ENCODE measurements at places on chromosomes 1 and 21.

DNA sequence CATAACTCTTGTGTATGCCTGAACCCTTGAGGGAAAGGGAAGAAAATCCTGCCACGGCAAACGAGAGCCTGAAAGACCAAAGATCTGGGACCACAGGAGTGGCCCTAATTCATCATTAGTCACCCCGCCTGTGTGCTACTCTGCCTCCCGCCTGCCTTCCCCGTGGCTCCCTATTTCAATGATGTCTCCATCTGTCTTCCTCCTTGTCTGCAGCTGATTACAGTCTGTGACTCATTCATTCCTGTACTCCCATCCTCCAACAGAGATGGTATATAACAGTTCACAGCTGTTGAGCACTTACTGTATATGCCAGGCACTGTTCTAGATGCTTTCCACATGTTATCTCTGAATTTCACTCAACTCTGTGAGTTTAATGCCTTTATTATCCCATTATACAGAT, 96.6 kb downstream of the SEC16B start:
- no peak for DNase-seq

- no peak for DNase-seq
Measured at GRCh38 chr1:33763406-33763805, 100.5 kb upstream of the HMGB4 start.

DNA sequence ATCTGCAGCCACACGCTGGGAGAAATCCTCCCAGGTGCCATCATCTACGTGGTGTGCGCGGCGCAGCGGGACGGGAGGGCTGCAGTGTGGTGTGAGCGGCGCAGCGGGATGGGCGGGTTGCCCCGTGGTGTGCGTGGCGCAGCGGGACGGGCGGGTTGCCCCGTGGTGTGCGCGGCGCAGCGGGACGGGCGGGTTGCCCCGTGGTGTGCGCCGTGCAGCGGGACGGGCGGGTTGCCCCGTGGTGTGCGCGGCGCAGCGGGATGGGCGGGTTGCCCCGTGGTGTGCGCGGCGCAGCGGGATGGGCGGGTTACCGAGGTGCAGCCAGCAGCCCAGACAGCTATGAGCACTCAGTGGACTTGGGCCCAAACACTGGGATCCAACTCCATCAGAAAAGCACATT, 4.7 kb downstream of the WRAP73 start:
- DNase-seq = no peak

- DNase-seq = no peak
Measured at GRCh38 chr1:245488346-245489129, 333.8 kb downstream of the KIF26B start.

DNA sequence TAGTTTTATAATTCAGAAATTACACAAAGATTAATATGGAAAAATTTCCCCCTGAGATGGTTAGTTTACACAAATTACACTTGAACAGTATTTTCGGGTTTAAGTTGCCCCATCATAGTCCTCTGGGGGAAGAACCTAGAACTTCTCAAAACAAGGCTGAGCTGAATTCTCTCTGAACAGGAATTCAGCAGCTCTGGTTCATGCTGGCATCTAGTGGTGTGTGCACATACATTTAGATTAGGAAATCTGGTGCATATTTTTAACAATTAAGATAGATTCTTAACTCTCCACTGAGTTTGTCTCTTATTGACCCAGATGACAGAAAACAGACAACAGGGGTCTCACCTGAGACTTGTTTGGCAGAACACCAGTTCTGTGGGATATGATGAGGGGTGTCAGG, 410.7 kb downstream of the DSCAM start:
- DNase-seq = no peak

- peak; percentile 59 for DNase-seq
Measured at GRCh38 chr1:20521960-20522861, 14.3 kb upstream of the MUL1 start.

GRCh38 chr21:33021150-33021549, 4.6 kb upstream of the OLIG2 start:
- no peak for DNase-seq

DNA sequence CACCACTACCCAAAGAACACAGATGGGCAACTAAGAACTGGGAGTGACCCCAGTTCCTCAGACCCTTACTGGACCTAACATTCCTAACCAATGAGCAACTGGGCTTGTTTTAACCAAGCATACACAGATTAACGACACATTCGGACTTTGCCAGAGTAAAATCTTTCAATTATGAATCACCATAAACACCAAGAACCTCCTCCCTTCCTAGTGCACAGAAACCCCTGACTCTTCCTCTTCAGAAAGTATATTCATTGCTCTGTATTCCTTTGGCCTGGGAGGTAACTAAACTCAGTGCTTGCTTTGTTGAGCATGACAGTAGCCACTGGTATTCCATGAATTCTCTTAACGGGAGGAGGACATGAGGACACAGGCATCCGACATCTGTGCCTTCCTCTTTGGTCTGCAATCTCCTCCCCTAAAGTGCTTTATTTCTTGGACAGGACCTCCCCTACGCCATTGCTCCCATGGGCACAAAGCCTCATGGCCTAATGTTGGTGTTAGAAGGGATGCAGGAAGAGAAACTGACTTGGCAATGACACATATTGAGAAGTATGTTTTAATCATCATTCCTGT, 42.7 kb downstream of the SEC16B start:
- DNase-seq = no peak

- peak; percentile 7 for DNase-seq
Measured at GRCh38 chr21:43611598-43612369, 47.5 kb downstream of the HSF2BP start.

DNA sequence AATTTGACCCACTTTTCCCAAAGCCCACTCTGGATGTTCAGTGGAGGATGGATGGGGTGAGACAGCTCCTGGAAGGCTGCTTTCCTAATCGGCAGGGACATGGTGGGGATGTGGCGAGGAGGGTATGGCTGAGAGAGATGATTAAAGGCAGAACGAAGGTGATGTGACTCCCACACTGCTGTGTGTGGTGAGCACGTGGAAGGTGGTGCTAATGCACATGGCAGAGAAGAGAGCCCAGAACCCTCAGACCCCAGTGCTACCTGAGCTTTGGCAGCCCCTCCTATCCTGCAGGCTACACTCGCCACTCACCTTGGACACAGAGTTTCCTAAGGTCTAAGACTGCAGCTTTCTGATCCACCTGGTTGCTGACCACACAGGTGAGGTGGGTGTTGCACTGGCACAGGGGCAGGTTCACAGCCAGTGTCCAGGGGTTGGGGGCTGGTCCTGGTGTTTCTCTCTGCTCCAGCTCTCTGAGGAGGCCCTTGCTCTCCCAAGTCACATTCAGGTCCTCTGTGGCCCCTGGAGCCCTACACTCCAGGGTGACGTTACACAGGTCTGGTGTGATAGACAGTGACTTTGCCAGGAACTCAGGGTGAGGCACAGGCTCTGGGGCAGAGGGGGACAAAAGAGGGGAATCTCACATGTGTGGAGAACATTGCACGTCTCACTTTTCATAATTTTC, 151.4 kb upstream of the ETV3 start:
- no peak for DNase-seq

- no peak for DNase-seq
Measured at GRCh38 chr1:66167267-66167666, 366.7 kb upstream of the SGIP1 start.

All from stimulated activated CD4-positive, alpha-beta T cell treated with anti-CD3 and anti-CD28 coated beads, TNF-alpha, amount 100 ng/mL, for 24 hours (primary cell).